ENCODE measurements at places on chromosomes 12 and 14. TPM values are rescaled to one million over a fixed set of nuclear protein-coding genes. Genes with fewer than 3 reads are reported as not detected.

The KRT82 gene
- total RNA-seq: not detected

The SLC39A5 gene
- total RNA-seq: not detected

The GLIPR1L2 gene
- total RNA-seq: 2.3 TPM

The STXBP6 gene
- 33.7 TPM for total RNA-seq

The SLC35F4 gene
- total RNA-seq: 7.6 TPM

The ALG10B gene
- total RNA-seq: 16.1 TPM

The TMEM253 gene
- not detected for total RNA-seq

The KRT81 gene
- total RNA-seq: 0.23 TPM
